ENCODE measurements at places on chromosomes 16 and 17. TPM values are rescaled to one million over a fixed set of nuclear protein-coding genes. Genes with fewer than 3 reads are reported as not detected.

DNA sequence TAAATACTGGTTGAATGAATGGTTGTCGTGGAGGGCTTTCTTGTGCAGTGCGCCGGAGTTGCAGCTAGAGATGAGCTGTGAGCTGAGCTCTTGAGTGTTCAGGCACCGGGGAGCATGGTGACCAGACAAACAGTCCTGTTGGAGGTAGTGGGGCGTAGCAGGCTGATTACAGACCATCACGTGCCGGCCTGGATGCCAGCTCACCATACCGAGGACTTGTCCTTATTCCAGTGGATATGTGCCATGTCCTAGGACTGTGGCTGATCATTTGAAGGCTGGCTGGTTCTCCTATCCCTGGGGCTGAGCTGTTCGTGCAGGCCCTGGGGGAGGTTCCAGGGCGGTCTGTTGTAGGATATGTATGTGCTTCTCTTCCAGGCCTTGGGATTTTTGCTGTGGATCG is 60.0 kb downstream of the ABCC1 start:
- DNase-seq, result no peak

MAP3K3 gene
- 40.9 TPM for polyA plus RNA-seq

DNA sequence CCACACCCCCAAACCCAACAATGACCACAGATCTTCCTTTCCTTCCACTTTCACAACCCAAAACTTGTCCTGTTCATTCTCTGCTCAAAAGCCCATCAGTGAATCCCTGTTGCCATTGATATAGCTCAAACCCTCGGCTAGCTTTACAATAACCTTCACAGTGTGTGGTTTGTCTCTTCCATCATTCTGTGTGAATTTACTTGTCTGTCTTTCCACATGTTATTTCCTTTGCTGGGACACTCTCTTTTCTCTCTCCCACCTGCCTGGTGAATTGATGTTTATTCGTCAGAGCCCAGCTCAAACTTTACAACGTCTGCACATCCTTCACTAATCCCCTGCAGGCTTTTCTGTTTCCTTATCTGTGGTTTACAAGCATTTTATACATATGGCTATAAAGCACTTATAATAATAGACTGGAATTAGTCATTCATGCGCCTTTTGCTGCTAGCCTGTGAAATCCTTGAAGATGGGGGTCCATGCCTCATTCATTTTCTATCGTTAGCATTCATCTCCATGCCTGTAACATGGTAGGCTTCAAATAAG is 114.4 kb downstream of the CDH13 start:
- DNase-seq, result no peak

GRCh38 chr17:49932901-49933300 is 36.1 kb upstream of the DLX4 start:
- DNase-seq, result no peak

WFDC1 gene
- 67.2 TPM for polyA plus RNA-seq

- no peak for DNase-seq
Measured at GRCh38 chr16:71345031-71345430, 13.5 kb upstream of the CALB2 start.

TBX21 gene
- 0.25 TPM for polyA plus RNA-seq

NEUROD2 gene
- not detected for polyA plus RNA-seq

DNA sequence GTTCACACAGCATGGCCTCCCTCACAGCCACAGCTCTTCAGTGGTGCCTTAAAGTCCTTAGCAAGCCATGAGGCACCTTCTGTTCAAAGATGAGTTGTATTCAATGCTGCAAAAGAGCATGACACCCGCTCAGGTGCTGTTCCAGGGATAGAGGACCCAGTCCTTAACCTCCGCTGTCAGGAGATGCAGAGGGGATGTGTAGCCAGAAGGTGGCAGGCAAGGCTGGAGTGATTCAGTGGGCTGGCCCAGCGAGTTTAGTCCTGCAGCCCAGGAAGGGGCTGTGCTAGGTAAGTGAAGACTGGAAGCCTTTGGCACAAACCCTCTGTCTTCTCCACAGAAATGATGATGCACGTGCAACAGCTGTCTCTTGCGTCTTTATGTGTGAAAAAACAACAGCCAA is 25.0 kb upstream of the ADAM11 start:
- DNase-seq, result no peak

DNA sequence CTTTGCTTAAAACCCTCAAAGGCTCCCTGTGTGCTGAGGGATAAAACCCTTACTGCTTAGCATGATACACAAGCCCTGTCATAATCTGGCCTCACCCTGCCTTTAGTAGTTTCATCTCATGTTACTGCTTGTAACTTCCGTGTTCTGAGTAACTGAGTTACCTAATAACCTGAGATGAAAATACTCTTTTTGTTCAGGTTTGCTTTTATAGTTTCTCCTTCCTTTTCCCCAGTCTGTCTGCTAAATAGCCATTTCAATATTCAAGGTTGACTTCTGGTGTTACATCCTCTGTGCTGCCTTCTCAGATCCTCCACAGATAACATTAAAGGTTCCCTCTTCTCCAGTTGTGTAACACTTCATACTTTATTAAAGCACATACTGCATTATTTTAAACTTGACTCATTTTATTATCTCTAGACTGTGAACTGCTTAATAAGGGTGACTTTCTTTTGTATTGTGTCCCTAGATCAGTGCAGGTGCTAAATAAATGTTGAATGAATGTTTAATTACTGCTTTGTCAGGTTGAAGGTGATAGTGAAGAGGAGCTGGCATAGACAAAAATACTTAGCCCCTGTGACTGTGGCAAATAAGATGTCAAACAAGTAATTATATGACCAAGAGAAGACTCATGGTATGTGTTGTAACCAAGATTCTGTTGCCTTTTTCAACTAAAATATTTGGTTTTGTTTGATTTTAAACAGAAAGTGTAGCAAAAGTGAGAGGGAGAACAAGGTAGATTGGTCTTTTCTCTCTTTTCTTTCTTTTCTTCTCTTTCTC is 47.8 kb downstream of the NFAT5 start:
- peak; percentile 54 for DNase-seq

DNA sequence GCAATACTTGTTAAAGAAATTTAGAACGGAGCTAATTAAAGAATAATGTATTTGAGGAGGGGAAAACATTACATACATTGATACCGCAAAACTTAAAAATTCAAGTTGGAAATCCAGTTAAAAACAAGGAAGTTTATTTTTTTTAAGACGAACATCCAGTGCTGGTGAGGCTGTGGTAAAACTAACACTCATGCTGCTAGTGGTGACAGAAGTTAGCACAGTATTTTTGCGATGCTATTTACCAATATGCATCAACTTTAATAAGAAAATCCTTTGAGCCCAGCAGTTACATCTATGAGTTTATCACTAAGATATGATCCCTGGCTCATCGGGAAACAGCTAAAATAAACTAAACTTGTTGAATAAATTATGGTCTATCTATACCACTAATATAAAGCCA is 31.7 kb downstream of the GSPT1 start:
- no peak for DNase-seq

Measured in urinary bladder (tissue), 4 donors.